ENCODE measurements at places on chromosomes 16 and 17.

DNA sequence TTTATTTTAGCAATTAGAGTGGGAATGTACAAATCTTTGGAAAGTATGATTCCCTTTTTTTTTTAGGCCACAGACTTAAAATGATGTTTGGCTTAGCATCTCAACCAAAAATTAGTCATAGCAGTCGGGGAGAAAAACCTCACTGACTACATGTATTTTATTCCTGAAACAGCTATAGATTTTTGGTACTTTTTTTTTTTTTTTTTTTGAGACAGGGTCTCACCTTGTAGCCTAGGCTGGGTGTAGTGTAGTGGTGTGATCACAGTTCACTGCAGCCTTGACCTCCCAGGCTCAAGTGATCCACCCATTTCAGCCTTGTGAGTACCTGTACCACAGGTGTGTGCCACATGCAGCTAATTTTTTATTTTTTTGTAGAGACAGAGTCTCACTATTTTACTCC lies 23.4 kb downstream of the RNFT1 start:
- no peak for DNase-seq

- no peak for DNase-seq
Measured at GRCh38 chr17:72788950-72789585, 303.4 kb downstream of the SLC39A11 start.

- no peak for DNase-seq
Measured at GRCh38 chr17:7233701-7234082, 625 bp downstream of the DVL2 start.

DNA sequence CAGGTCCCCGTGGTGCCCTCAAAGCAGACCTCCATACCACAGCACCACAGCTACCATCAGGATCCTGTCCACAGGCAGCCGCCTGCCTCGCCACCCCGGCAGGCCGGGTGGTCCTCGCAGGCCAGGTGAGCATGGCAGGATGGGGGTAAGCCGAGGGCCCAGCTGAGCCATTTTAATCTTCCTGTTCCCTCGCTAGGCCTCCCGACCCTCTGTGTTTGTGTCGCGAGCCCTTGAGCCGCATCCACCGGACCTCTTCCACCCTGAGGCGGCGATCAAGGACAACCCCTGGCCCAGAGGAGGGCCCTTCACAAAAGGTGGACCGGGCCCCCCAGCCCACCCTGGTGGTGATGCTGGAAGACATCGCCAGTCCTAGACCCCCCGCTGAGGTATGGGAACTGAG lies 2.0 kb downstream of the PRR14 start:
- no peak for DNase-seq

GRCh38 chr17:31414550-31414918 lies 23.1 kb downstream of the RAB11FIP4 start:
- no peak for DNase-seq

DNA sequence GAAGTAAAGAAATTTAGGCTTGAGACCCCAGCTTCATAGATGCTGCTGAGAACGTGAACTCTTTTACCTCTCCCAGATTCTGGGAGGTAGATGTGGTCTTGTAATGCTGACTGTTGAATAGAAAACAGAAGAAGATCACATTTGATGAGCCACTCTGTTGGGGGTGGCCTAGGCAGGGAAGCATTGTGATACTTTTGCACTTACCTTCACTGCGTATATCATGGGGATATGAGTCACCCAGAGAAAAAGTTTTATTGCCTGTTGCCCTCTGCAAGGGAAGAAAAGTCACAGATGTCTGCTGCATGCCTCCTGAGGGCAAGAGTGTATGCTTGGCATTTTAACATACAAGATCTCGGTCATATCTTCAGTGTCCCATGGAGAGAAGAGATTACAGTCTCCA lies 365.4 kb downstream of the SNX29 start:
- DNase-seq, result no peak

DNA sequence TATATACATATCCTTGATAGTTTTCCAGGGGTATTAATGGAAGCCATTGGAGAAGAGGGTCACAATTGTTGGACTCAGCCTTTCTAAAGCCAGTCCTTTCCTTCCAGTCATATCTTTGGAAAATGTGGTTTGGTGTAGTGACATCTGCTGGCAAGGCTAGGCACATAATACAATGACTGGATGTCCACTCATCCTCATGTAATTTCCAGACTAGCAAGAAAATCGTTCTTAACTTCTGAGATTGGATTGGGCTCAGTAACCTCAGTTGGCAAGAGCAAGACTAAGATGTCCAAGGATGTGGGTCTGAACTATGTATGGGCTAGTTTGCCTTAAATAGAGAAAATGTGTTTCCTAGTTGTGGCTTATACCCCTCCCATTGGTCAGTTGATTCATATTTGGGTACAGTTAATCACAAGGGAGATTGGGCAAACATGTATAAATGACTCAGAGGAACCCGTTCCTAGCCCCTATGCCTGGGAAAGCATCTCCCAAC lies 8.7 kb upstream of the KAT7 start:
- peak; percentile 36 for DNase-seq

- DNase-seq, result no peak
Measured at GRCh38 chr16:27433636-27434035, 31.7 kb downstream of the IL21R start.

- DNase-seq, result no peak
Measured at GRCh38 chr17:75301049-75301448, 11.8 kb upstream of the SLC25A19 start.

DNA sequence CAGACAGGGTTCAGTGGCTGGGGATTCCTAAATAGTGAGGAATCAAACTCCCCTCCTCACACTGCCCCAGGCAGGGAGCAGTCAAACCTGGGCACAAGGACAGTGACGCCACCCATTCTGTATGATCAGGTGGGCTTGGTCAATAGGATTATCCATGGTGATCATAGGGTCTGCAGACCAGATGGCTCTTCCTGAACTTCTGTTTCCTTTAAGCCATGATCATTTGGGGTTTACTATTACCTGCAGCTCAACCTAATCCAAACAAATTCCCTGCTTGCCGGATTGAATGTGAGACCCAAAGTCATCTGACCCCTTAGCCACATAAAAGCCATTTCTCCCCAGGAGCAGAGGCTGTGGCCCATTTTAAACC lies 54.3 kb downstream of the PLXDC1 start:
- no peak for DNase-seq

DNA sequence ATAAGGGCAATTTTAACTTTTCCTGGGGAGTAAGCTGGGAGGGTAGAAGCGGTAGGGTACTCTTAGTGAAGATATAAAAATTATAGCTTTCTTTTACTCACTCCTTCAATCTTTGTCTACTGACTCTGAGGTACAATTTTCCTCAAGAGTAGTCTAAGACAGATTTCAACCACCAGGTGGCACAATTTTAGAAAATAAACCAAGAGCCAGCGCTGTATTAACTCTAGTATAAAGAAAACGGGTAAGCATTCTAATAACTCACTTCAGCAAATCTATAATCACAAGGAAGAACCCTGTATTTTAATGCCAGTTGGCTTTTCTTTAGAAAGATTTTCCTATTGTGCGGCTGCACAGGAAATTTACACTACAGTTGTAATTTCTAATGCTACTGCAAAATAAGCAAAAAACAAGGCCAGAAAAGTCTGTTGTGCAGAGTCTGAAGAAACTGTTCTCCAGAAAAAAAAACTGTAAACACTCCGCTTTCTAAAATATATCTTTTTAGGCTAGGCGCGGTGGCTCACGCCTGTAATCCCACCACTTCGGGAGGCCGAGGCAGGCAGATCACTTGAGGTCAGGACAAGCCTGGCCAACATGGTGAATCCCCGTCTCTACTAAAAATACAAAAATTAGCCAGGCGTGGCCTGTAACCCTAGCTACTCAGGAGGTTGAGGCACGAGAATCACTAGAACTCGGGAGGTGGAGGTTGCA lies 1.9 kb downstream of the CMC2 start:
- DNase-seq, result peak; percentile 57

- peak; percentile 60 for DNase-seq
Measured at GRCh38 chr17:40582328-40582901, 17.1 kb upstream of the CCR7 start.

DNA sequence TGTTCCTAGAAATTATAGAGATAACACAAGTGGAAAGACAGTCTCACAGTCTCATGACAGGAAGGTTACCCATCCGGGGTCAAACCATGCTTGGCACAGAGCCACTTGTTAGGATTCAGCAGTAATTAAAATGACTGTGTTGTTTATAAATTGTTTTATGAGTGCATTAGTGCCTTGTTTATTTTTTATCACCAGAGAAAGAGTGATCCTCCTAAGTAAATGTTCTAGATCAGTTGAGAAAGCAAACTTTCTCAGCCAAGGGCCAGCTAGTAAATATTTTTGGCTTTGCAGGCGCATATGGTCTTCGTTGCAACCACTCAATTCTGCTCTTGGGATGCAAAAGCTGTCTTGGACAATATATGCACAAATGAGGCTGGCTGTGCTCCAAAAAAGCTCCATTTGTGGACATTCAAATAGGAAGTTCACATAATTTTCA lies 253.9 kb upstream of the CACNG5 start:
- DNase-seq, result no peak

- no peak for DNase-seq
Measured at GRCh38 chr17:66684261-66684660, 150.7 kb upstream of the CACNG5 start.

DNA sequence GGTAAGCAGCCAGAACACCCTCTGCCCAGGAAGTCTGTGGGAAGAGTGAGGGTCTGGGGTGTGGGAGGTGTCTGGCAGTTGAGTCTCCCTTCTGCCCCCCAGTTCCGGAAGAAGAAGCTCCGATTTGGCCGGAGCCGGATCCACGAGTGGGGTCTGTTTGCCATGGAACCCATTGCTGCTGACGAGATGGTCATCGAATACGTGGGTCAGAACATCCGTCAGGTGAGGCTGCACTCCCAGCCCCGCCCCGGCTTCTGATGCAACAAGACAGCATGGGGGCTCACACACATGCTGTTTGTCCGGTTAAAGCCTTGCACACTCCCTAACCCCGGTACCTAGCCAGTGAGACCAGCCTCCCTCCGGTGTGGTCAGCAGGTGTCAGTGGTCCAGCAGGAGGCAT lies 4.0 kb upstream of the HSD3B7 start:
- DNase-seq, result no peak

DNA sequence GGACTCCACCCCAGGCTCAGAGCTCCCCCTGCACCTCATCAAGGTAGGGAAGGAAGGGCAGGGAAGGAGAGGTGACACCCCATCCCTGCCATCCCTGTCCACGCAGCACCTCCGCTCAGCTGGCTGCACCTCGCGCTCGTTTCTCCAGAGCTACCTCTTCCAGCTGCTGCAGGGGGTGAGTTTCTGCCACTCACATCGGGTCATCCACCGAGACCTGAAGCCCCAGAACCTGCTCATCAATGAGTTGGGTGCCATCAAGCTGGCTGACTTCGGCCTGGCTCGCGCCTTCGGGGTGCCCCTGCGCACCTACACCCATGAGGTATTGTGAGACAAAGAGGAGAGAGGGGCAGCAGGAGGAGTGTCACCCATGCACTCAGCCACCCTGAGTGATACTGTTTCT lies 1.4 kb downstream of the CDK3 start:
- DNase-seq, result no peak

- DNase-seq, result peak; percentile 58
Measured at GRCh38 chr17:79036596-79036995, 12.6 kb downstream of the C1QTNF1 start.

GRCh38 chr17:55740511-55741355 lies 10.1 kb upstream of the PCTP start:
- no peak for DNase-seq

DNA sequence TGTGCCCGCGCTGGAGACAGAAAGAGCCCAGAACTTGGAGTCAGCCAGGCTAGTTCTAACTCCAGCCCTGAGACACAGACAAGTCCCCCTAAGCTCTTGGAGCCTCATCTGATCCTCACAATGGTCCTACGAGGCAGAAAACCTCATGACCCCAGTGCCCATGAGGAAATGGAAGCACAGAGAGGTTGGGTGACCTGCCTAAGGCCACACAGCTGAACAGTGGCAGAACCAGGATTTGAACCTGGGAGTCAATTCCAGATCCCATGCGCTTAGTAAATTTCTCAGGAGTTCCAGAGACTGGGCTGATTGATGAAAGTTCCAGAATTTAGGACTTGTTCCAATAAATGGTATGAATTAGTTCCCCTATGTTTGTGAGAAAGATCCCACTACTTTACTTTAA lies 39.0 kb upstream of the LITAF start:
- no peak for DNase-seq

- DNase-seq, result no peak
Measured at GRCh38 chr16:87288753-87289362, 28.3 kb downstream of the C16orf95 start.

GRCh38 chr16:68356919-68357286 lies 46.1 kb downstream of the PRMT7 start:
- no peak for DNase-seq

DNA sequence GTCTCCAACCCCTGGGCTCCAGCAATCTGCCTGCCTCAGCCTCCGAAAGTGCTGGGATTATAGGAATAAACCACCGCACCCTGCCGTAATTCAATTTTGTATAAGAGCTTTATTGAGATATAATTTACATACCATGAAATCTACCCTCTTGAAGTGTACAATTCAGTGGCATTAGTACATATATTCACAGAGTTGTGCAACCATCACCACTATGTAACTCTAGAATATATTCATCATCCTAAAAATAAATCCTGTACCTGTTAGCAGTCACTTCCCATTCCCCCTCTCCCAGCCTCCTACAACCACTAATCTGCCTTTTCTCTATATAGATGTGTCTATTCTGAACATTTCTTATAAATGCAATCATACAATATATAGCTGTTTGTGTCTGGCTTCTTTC lies 26.1 kb downstream of the TOM1L2 start:
- no peak for DNase-seq

GRCh38 chr17:7292194-7292593 lies 2.2 kb downstream of the YBX2 start:
- no peak for DNase-seq
